ENCODE measurements at places on chromosomes 11 and 22.

DNA sequence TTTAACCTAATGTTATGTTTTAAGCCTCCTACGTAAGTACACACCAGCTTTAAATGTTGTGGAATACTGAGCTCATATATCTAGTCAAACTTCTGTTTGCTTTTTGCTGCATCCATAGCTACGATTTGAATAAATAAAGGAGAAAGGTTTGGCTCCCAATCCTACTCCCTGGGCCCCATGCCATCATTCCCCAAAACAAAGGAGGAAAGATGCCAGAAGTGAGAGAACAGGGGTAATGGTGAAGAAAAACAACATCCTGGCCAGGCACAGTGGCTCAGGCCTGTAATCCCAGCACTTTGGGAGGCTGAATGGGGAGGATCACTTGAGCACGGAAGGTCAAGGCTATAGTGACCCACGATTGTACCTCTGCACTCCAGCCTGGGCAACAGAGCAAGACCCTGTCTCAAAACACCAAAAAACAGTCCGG lies 26.5 kb downstream of the SCGB1A1 start:
- DNase-seq = no peak

GRCh38 chr22:19803736-19804267 lies 43.2 kb downstream of the TBX1 start:
- no peak for DNase-seq

- DNase-seq = no peak
Measured at GRCh38 chr11:73921180-73921579, 29.6 kb upstream of the DNAJB13 start.

GRCh38 chr22:36149441-36149840 lies 11.1 kb downstream of the APOL3 start:
- no peak for DNase-seq

- no peak for DNase-seq
Measured at GRCh38 chr22:47943729-47944700, 1181.6 kb downstream of the TBC1D22A start.

DNA sequence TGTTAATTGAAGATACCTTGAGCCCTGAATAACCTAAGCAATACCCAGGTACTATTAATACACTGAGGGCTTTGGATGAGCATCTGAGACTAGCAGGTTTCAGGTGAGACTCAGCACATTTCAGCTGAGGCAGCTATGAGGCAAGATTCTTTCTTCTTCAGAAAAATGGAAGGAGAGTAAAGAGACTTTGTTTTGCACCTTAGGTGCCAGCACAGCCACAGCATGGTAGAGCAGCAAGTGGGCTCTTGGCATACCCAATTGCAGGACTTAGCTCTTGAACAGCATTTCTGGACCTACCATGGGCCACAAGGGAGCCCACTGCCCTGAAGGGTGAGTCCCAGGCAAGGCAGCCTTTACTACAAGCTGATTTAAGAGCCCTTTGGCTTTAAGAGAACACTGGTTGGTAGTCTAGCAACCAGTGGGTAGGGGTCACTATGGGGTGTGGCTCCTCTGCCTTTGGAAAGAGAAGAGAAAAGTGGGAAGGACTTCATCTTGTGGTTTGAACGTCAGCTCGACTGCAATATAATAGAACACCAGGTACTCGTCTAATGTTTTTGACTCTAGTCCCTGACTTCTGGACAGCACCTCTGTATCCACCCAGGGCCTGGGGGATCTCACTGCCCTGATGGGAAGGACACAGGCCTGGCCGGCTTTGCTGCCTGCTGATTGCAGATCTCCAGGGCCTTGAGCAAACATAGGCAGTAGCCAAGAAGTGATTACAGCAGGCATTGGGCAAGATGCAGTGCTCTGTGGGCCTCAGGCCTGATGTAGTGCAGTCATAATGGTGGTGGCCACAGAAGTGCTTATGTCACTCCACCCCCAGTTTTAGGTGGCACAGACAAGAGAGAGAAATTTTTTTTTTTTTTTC lies 73.3 kb downstream of the GLYATL1 start:
- DNase-seq = no peak

DNA sequence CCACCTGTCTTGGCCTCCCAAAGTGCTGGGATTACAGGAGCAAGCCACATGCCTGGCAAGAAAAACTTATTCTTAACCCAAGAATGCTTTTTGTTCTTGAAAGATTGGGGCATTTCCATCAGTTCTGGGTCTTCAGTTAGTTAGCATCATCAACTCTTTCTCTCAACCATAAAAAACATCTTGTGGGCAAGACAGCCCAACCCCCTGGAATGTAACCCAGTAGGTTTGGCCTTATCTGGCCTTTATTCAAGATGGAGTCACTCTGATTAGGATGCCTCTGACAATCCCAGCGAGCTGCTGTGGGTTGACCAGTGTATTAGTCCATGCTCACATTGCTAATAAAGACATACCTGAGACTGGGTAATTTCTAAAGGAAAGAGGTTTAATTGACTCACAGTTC lies 9.2 kb upstream of the TPCN2 start:
- DNase-seq = no peak

All from CD4-positive, alpha-beta T cell treated with Interleukin-21 for 1 hour (primary cell).